ENCODE measurements at places on chromosomes 6 and 20. TPM values are rescaled to one million over a fixed set of nuclear protein-coding genes. Genes with fewer than 3 reads are reported as not detected.

Gene HLA-DPB1
- 174 TPM for total RNA-seq

Gene SSTR4
- not detected for total RNA-seq

Gene DNMT3B
- total RNA-seq = 2.0 TPM

Gene EZR
- 297 TPM for total RNA-seq

Gene KCNS1
- 11.2 TPM for total RNA-seq

Gene ETV7
- 2.5 TPM for total RNA-seq

Gene SLC2A10
- total RNA-seq = 21.8 TPM

Gene LRFN2
- total RNA-seq = not detected

Gene PAK5
- 12.5 TPM for total RNA-seq

Gene TPD52L2
- total RNA-seq = 72.3 TPM

Gene SNAI1
- total RNA-seq = 3.2 TPM

Gene SALL4
- total RNA-seq = 0.20 TPM

Gene RSPO3
- total RNA-seq = 3.4 TPM

Gene ZC2HC1B
- not detected for total RNA-seq

Gene SLPI
- total RNA-seq = 548 TPM

Gene RIPOR3
- 6.4 TPM for total RNA-seq

Gene PPP1R3G
- 2.8 TPM for total RNA-seq

Gene ULBP1
- 0.09 TPM for total RNA-seq

Gene TRERF1
- 7.7 TPM for total RNA-seq

Gene KCNB1
- 7.1 TPM for total RNA-seq

Gene CD93
- total RNA-seq = 38.4 TPM

Gene SDHAF4
- 9.5 TPM for total RNA-seq

Gene KCNK15
- total RNA-seq = 14.2 TPM

Gene MOXD1
- total RNA-seq = 3.8 TPM

Gene PRPH2
- 1.7 TPM for total RNA-seq

Gene LCA5
- total RNA-seq = 5.7 TPM

Gene OPRL1
- total RNA-seq = 1.7 TPM

Gene HLA-DQB2
- total RNA-seq = 4.0 TPM

Gene TFAP2C
- total RNA-seq = 2.1 TPM

Gene C6orf136
- 30.3 TPM for total RNA-seq

Gene PACRG
- total RNA-seq = 3.2 TPM

Gene MTFR2
- 0.58 TPM for total RNA-seq

Gene GINS1
- total RNA-seq = 1.4 TPM

Gene KCNQ2
- 0.46 TPM for total RNA-seq

Gene AGER
- total RNA-seq = 11.8 TPM

Gene GOPC
- 20.9 TPM for total RNA-seq

Gene SMIM13
- 9.2 TPM for total RNA-seq

Gene DEFB110
- total RNA-seq = not detected

Gene DOK5
- 15.5 TPM for total RNA-seq

Gene DLK2
- total RNA-seq = 0.37 TPM

Gene MYLK2
- not detected for total RNA-seq

Gene CCM2L
- 5.6 TPM for total RNA-seq

Gene ID1
- total RNA-seq = 59.7 TPM

Gene RIN2
- total RNA-seq = 88.7 TPM

Gene ADGRF4
- total RNA-seq = 0.52 TPM

Gene TGM3
- 1.4 TPM for total RNA-seq

Gene DUSP15
- 2.8 TPM for total RNA-seq

Gene COL9A3
- 3.6 TPM for total RNA-seq

Gene GPR63
- total RNA-seq = 1.6 TPM

Gene FAM8A1
- total RNA-seq = 34.3 TPM

Gene TNFRSF21
- 64.7 TPM for total RNA-seq

Gene POM121L2
- total RNA-seq = not detected

Gene UST
- total RNA-seq = 24.0 TPM

Gene TNFRSF6B
- total RNA-seq = 3.2 TPM

Gene DEF6
- 19.5 TPM for total RNA-seq

Gene FAXC
- total RNA-seq = 7.3 TPM

Gene GHRH
- total RNA-seq = not detected
